ENCODE measurements at places on chromosomes 4 and X.

DNA sequence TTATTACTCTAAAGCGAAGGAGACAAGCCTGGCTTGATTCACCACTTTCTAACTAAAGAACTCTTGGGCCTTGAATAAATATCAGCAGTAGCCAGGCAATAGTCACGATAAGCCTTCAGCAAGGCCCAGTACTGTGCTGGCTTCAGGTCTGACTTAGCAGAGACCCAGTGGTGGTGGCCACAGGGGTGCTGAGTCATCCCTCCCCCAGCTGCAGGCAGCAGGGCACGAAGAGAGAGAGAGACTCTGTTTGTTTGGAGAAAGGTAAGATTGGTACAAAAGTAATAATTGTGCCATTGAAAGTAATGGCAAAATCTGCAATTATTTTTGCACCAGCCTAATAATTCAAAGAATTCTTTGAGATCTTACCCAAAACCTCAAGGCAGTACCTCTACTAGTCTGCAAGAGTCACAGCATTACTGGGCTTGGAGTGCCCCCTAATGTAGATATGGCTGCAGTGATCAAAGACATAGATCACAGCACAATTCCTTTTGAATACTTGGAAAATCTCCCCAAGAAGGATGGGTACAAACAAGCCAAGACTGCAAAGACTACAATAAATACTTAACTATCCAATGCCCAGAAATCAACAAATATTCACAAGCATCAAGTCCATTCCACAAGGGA is 159.5 kb upstream of the USP38 start:
- DNase-seq = no peak

- DNase-seq = peak; percentile 15
These were observed 607 bp upstream of the SCOC start for GRCh38 chr4:140372751-140373327.

DNA sequence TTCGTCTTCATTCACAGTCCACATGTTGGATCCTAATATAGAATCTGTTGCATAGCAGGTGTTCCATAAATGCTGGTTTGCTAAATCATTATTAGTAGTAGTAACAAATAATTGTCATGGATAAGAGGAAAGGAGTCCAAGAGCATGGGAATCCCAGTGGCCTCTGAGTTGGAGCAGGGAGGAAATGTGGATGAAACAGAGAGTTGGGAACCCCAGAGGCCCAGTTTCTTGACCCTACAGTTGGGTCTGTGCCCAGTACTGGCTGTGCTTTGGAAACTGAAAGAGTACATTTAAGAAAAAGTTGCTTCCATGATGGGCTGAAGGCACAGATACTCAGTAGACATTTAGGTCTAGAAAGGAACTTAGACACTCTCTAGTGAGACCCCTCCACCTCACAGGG is 149.4 kb upstream of the PSAPL1 start:
- no peak for DNase-seq

DNA sequence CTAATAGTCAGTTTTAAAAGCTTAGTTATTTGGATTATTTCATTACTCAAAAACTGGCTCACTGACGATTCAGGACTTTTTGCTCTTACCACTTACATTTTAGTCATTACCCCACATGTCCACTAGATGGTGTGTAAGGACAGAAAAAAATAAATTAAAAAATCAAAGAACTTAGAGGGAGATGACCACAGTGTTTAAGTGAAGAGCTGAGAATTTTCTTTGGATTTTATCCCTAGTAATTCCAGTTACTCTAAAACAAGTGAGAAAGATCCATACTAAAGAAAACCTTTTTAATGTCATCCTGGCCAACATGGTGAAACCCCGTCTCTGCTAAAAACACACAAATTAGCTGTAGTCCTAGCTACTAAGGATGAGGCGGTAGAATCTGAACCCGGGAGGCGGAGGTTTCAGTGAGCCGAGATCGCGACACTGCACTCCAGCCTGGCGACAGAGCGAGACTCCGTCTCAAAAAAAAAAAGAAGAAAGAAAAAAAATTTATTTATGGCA is 26.4 kb upstream of the TMPRSS11B start:
- no peak for DNase-seq

DNA sequence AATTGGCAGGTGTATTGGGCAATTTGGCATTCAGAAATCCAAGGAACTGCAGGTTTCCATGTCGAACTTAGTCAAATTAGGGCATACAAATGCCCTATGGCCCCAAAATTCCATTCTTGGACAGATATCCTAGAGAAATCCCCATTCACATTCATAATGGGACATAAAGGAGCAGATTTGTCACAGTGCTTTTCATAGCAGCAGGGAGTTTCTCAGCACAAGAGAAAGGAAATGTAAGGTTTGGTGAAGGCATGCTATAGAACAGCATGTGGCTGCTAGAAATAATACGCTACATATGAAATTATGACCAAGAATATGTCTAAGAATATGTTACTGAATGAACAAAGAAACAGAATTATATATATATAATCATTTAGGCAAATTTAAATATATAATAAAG is 437.5 kb upstream of the BOD1L1 start:
- no peak for DNase-seq

DNA sequence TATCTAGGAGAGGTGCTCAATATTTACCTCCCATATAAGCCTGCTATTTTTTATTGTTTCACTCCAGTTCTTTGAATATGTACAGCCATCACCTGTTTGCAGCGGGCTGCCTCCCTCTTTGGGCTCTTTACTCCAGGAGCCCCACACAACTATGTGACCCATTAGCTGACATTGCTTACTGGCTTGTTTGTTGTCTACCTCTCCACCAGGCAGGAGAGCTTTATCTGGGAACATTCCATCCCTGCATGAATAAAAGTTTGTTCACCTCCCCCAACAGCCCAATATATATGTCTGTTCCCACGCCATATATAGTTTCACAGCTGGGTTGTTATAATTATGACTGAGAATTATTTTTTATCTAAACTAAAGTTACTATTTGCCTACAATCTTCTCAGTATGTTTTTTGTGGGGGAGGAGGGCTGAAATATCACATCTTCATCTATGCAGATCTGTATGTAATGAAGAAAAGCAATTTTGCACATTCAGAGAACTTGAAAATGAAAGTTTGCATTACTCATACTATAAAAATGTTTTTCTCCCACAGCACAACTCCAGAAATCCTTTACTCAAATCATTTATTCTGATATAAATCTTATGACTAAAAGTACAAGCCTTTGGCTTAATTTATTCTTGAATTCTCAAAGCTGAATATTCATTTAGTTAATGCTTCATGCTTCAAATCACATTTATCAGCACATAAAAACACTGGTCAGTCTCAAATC is 61.2 kb upstream of the DAPP1 start:
- DNase-seq = no peak

GRCh38 chrX:71326394-71326793 is 24.8 kb downstream of the ITGB1BP2 start:
- DNase-seq = no peak

- DNase-seq = peak; percentile 63
These were observed 21.9 kb downstream of the BMP3 start for GRCh38 chr4:81052119-81053068.

GRCh38 chr4:155081222-155081621 is 127.2 kb upstream of the NPY2R start:
- no peak for DNase-seq

DNA sequence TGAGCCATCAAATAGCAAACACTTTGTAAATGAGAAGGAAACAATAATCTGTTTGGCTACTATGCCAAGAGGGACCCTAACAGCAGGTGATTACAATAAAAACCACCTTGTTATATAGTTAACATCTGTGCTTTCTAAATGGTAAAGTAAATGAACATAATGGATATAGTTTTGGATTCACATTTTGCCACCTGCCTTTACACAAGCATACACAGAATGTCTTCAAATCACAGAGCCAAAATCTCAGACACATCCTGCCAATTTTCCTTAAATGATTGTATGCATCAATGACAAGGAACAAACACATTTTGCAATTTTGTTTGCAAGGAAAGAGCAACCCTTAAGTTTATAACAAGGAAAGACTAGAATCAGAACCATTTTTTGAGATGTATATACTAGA is 334.2 kb downstream of the FSTL5 start:
- DNase-seq = no peak

All from stimulated activated naive CD8-positive, alpha-beta T cell treated with anti-CD3 and anti-CD28 coated beads, Interleukin-15, Interleukin-2, amounts not matched to agents 100 U/mL and 50 U/mL, for 24 hours (primary cell).